ENCODE measurements at places on chromosomes 7 and 10.

- DNase-seq: no peak
These were observed 291.1 kb upstream of the LYZL1 start for GRCh38 chr10:28997734-28998133.

- no peak for DNase-seq
These were observed 654.0 kb upstream of the MKI67 start for GRCh38 chr10:128780156-128780761.

GRCh38 chr7:68998136-68998535, 600.1 kb upstream of the AUTS2 start:
- DNase-seq: no peak

GRCh38 chr7:6529643-6530042, 21.6 kb downstream of the GRID2IP start:
- DNase-seq: no peak

- no peak for DNase-seq
These were observed 158.8 kb downstream of the SKAP2 start for GRCh38 chr7:26705567-26705966.

GRCh38 chr10:34528320-34528719, 286.8 kb downstream of the PARD3 start:
- DNase-seq: no peak

GRCh38 chr7:71659622-71660021, 527.7 kb downstream of the GALNT17 start:
- DNase-seq: no peak

GRCh38 chr10:27536437-27536836, 32.3 kb downstream of the RAB18 start:
- no peak for DNase-seq

DNA sequence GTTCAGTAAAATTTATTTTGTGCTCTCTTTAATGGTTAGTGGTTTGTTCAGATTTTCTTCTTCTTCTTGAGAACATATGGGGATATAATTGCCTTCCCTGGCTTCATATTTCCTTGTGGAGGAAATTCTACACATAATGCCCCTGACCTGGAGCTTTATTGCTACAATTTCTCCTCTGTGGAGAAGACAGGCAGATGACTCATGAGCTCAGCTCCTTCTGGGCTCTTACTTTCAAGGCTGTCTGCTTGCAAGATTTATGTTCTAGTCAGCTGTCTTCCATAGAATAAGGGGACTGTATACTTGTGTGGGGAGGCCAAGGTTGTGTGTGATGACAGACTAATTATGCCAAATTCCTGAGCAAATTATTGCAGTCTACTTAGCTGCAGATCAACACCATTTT, 1.6 kb downstream of the LRRD1 start:
- no peak for DNase-seq

DNA sequence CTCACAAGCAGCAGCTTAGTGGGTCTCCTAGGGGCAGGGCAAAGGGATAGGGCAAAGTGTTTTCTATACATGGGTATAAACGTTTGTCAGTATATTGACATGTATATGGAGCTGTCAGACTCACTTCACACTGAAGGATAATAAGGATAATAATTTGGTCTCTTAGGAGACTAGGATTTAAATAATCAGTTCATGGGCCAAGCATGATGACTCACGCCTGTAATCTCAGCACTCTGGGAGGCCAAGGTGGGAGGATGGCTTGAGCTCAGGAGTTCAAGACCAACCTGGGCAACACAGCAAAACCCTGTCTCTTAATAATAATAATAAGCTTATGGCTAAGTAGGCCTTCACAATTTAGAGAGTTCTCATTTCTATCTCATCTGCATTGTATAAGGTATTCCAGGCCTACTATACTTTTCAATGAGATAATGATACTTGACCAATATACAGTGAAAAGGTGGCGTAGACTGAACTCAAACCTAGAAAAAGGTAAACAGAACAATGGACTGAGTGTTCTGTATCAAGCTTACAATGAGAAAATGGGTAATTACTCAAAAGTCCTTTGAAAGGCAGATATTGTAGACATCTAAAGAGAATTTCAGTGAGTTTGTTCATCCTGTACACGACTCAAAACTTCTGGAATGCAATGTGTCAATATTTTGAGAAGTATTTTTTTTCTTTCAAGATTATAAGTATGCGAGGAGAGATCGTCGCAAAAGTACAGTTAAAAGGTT, 7.0 kb downstream of the GSAP start:
- DNase-seq: no peak

DNA sequence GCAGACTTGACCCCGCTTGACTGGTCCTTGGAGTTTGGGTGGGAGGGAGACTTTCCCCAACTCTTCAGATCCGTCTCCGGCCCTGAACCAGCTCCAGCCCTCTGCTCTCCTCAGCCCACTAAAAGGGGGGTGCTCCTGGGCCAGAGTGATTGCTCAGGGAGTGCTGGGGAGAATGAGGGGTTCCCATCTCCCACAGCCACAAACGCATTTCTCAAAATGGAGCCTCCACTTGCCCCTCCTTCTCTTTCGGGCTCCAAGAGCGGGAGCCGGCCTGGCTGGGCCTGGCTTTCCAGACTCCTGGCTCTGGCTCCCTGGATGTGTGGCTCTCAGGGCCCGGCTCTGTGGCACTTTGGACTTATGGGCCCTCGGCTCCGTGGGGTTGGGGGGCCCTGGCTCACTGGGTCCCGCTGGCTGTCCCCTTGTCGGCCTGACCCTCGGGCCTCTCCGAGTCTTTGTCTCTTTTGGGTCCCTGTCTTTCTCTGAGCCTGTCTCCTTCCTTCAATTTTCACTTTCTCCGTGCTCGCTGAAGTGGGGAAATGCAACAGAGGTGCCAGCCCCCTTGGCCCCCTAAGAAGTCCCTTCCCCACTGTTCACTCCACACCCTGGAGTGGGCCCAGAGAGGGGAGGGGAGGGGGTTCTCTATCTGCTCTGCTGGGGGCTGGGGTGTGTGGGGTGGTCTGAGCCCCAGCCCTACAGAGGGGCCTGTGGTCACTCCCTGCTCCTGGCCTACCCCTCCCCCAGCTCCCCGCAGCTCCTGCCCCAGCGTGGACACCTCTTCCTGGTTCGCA, 713 bp downstream of the LZTS2 start:
- DNase-seq: no peak

DNA sequence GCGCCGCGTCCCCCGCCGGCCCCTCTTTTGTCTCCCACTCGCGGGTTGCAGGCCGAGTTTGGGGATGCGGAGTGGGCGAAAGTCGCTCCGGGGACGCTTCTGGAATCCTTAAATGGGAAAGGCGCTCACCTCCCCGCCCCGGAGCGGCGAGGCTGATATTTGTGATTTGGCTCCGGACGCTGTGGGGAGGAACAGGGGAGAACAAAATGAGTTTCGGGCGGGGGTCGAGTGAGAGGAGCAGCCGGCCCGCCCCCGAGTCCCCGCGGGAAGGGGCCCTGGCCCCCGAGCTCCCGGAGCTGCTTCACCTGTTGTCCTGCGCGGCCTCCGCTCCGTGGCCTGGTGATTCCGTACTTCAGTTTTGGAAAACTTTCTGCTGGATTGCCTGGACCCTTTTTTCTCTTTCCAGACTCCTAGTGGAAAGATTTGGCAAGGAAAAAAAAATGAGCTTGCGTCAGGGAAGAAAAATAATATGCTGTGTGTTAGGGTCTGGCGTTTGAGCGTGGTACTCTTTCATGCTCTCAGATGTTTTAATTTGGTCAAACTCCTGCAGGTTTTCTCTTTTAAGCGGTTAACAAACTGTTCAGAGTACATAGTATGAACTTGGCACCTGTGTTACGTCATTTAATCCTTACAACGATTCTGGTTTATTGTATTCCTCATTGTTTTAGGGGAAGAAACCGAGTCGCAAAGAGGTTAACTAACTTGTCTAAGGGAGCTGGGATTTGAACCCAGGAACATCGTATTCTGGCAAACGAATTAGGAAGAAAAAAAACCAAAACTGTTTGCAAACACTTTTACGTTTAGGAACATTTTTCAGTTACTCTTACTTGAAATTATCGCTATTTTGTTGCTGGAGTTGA, 924 bp downstream of the BMPR1A start:
- no peak for DNase-seq

GRCh38 chr7:33422825-33423645, 293.7 kb downstream of the BBS9 start:
- no peak for DNase-seq

- DNase-seq: peak; percentile 27
These were observed 111.4 kb downstream of the COL28A1 start for GRCh38 chr7:7424151-7424873.

DNA sequence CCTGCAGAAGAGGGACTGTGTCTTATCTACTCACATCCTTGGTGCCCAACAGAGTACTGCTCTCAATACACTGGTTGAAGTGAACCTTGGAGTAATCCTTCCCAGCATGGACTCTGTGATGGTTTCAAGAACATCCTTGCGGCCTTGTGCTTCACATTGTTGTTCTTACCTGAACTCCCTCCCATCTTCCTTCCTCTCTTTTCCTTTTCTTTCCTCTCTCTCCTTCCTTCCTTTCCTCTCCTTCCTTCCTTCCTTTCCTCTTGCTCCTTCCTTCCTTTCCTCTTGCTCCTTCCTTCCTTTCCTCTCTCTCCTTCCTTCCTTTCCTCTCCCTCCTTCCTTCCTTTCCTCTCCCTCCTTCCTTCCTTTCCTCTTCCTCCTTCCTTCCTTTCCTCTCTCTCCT, 26.3 kb downstream of the LAMB1 start:
- DNase-seq: no peak

DNA sequence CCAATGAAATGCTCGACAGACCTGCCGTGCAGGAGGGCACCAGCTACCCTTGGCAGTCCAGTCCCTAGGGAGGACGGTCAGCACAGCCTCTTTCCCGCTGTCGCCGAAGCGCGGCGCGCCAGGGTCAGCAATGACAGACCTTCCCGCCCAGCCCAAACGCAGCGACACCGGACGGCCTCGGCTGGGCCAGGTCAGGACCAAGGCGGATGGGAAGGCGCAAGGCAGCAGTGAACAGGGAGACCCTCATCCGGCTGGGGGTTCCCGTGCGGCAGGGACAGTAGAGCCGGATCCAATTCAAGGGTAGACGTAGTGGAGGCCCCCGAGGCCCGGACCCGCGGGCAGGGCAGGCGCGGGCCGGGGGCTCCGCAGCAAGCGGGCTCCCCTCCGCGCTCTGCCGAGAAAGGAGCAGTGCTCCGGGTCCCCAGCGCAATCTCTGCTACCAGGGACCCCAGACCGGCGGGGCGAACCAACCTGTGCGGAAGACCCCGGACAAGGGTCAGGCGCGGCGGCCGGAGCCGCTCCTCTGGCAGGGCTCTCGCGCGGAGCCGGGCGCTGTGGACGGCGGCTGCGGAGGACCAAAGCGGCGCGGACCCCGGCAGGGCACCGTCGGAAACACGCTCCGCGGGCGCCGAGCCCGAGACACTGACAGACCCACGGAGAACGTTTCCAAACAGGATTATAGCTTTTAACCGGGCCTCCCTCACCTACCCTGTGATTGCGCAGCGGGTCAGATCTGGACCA, at the start of gene SEC31B:
TSS of gene SEC31B (minus strand) at position 551 of the 741 bp plus-strand sequence. CDS start 2,909 bp downstream, outside the sequence.
- DNase-seq: no peak

- DNase-seq: no peak
These were observed 156.1 kb upstream of the PLXDC2 start for GRCh38 chr10:19659920-19660655.

DNA sequence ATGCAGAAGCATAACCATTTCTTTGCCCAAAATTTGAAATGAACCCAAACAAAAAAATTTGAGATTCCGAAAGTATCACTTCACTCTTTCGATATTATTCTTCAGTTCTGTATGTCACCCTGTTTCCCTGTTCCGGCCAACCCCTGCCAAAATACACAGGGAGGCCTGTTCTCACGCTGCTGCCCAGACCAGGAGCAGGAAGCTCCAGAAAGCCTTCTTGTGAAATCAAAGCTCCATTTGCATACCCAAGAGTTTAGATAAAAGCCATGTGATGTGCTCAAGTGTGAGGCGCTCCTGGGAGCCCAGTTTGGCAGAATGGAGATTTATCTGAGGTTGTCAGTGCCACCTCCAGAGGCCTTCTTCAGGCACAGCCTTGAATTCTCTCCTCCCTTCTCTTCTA, 236.2 kb downstream of the FGFR2 start:
- DNase-seq: no peak

DNA sequence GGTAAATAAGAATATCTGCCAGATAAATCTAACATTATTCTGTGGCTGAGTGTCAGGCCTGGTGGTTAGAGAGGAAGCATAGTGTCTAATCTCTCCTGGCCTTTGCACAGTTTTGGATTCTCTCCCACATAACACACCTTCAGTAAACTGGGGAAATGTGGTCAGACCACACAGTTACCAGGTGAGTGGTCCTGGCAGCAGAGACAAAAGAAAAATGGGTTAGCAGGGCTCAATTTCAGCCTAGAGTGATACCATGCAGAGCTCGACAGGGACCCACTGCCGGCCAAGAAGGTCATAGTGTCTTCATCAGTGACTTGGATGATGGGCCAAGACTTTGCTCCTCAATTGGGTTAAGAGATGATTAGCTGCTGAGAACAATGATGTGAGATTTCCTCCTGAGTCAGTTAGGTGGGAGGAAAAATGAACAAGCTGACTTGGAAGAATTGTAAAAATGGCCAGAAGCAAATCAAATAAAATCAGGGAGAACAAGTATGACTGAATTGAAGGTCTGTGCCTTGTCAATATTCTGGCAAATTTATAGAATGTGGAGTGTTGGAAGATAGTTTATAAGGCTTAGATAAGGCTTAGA, 69.2 kb upstream of the EFCAB10 start:
- no peak for DNase-seq

- DNase-seq: no peak
These were observed 105.4 kb upstream of the LAMB4 start for GRCh38 chr7:108235451-108236061.

DNA sequence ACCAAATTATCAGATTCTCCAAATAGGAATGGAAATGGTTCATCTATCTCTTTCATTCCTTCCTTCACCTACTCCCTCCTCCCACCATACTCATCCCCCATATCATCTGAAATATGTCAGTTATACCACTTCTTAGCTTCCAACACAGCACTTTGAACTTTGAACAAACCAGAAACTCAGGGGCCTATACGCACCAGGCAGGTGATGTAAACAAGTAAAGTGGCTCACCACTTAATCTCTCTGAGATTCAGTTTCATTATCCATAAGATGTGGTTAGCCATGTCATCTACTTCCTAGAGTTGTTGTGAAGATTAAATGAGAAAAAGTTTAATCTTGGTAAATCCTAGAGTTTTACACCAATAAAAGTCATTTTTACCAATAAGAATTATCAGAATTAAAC, 65.9 kb upstream of the LRRN3 start:
- DNase-seq: no peak

All from omental fat pad (tissue), 4 donors.